ENCODE measurements at places on chromosomes 3 and 15.

DNA sequence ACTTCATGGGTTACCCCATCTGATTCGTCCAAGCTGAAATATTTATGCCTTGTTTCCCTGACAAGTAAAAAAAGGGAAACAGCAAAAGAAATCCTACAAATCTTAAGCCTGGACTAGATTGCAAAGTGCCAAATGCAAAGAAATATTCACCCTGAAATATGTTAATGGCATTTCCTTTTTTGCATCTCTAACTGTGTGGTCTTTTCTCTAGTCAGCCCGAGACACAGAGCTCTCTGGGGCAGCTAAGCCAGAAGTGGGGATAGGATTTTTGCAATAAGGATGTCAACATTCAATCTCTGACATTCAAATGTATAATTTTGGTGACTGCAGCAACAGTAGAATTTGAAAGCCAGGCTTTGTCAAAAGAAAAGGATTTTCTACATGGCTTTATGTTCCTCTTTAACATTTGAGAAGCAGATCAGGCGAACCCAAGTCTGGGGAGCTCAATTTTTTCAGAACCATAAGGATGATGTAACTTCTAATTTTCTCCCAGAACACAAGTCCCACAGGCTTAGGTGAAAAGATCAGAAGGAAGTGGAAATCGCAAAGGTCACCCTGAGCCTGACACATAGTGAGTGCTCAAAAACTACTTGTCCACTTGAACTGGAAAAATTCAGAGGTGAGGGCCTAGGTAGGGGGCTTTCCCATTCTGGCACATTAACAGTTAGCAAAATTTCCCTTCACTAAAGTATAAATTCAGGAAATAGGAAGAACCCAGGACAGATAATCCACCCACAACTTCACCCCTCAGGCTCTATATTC, 28.2 kb upstream of the KCNMB3 start:
- DNase-seq, result no peak

DNA sequence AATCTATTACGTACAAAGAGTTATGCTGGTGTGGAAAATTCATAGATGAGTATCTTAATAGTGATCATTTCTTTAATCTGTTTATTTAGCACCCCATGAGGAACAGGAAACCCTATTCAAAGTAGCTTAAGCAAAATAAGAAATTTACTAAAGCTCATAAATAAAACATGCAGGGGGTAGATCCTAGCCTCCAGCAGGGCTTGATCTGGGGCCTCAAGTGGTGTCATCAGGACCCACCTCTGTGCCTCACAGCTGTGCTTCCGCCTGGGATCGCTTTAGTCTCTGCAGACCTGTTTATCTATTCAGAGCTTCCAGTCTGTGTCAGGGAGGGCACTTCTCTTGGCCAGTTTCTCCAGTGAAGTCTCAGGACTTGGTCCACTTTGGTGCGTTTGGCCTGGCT, 171.0 kb upstream of the SLC24A5 start:
- DNase-seq, result no peak

GRCh38 chr15:29035336-29036285, 149.8 kb downstream of the APBA2 start:
- no peak for DNase-seq

DNA sequence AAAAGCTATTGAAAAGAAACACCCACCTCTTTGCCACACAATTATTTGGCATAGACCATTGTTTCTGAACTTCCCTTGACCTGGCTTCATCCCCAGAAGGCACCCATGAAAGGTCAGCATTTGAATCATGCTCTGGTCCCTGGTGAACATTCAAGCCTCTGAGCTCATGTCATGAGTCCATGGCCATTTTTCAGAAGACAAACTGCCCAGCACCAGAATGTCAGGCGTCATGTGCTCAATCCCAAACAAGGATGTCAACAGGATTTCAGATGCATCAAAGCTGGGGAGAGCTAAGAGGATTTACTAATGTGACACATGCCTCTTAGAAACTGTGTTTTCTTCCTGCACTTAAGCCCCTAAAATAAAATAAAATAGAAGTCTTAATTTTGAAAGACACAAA, 41.3 kb downstream of the TMED3 start:
- DNase-seq, result no peak

DNA sequence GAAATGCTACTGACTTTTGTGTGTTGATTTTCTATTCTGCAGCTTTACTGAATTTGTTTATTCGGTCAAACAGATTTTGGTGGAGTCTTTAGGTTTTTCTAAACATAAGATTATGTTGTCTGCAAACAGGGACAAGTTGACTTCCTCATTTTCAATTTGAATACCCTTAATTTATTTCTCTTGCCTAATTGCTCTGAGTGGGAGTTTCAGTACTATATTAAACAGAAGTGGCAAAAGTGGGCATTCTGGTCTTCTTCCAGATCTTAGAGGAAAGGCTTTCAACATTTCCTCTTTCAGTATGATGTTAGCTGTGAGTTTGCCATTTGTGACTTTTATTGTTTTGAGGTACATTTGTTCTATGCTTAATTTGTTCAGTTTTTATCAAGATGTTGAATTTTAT, 268.5 kb downstream of the WNT5A start:
- DNase-seq, result no peak

- DNase-seq, result no peak
Measured at GRCh38 chr3:153144779-153145178, 17.2 kb upstream of the RAP2B start.

DNA sequence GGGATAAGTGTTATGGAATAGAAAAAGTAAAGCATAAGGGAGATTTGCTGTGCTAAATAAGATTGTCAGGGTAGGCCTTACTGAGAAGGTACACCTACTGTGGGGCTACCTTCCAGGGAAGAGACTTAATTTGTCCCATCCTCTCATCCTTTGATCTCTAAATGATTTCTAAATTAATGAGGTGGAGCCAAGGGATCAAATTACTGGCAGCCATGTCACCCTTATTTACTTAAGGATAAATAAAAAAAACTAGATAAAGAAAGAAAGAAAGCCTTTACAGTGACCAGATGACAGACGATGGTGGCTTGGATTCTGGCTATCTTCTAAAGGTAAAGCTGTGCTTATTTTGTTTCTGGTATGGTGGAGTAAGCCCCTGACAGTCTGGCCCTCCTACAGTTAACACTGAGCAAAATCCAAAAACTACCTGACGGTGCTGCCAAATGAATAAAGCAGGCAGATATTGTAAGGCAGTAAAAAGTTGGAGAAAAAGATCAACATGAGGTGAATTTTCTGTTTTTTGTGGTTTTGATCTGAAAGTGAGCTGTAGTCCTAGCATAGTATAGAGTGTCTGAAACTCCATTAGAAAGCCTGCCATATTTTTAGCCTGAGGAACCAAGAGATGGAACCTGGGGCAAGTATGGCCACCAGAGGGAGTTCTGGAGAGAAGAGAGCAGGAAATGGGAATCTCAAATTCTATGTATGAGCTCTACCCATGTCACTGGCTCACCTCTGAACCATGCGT, 285.1 kb upstream of the MANF start:
- DNase-seq, result no peak

DNA sequence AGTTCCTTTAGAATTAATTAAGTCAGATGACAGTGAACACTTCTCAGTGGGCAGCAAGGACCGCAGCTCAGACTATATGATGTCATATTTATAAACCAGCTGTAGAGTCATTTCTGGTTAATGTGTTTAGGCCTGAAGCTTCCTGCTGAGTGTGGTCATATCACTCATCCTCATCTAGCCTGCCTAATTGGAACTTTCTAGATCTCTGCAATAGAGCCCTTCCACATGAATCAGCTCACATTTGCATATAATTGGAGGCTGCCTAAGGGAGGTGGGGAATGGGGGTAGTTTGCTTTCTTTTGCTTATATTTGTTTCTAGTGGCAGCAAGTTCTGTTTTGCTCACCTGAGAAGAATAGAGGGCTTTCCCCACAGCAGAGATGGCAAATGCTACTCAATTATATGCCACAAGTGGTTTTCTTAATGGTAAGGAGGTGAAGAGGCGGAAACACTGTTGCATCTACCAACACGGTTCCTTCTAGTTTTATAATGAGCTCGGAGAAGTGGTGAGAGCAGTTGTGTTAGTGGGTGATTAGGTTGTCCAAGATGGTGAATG, 148.1 kb downstream of the KLHL25 start:
- DNase-seq, result no peak

DNA sequence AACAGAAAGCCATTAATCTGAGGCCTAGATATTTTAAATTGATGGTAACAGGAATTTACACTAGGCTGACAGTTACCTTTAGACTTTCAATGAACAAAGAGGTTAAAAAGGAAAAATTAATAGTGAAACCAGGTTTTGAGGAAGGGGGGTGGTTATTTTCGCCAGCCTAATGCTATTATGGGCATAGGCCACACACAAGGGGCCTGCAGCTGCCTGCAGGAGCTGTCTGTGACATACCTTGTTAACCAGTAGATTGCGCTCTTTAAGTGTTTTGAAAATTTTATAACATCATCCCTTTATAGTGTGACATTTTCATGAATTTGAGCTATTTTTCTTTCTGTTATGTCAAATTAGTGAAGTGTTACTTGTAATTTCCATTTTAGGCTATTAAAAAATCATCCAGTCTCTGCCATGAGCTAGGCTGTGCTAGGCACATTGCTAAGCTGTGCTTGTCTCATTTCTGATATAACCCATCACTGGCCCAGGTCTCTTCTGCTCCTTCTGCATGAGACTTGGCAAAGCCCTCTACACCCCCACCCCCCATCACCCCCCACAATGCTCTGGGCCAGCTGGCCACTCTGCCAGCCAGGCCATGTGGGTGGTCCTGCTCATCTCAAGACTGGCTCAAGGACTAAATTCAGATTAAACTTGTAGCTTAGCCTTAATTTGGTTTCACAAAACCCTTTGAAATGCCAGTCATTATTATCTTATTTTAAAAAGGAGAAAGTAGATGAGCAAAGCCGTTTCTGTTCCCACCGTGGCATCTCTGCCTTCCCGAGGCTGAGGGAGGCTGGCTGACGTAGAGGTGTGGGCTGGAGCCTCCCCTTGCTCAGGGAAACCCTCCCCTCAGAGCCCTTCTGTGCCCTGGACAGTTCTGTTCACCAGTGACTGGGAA, 48.4 kb upstream of the SEC22A start:
- no peak for DNase-seq

DNA sequence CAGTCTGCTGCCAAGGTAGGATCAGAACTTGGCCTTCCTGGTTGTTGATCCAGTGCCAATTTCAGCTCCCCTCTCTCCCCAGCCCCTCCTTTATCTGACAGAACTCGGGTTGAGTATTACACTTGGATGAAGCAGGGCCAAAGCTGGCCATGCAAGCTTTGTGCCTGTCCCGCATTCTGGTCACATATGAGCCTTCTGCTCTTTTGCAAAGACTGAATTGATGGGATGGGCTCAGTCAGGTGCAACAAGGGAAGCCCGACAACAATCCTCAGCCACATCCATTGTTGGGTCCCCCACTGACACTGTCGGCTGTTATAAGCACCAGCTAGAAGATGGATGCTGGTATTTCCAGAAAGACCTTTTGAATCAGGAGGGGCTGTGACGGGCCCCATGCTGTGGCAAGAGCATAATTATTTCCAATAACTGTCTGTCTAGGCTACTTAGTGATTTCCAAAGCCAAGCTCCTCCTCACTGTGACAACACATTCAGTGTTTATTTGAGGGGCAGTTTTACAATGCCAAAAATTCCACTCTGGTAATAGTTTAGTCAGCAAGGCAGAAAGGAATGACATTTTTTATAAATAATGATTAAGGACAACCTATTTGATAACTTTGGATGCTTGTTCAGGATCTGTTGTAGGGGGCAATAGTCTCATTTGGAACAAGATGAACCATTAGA, 146.8 kb upstream of the FRMD4B start:
- no peak for DNase-seq

- no peak for DNase-seq
Measured at GRCh38 chr3:117346901-117347300, 637.3 kb downstream of the TUSC7 start.
